ENCODE measurements at places on chromosomes 4 and X. TPM values are rescaled to one million over a fixed set of nuclear protein-coding genes. Genes with fewer than 3 reads are reported as not detected.

FATE1 gene
- not detected for total RNA-seq

- DNase-seq, result peak; percentile 88
These were observed 102.8 kb downstream of the CBR4 start for GRCh38 chr4:168907119-168907698.

DNA sequence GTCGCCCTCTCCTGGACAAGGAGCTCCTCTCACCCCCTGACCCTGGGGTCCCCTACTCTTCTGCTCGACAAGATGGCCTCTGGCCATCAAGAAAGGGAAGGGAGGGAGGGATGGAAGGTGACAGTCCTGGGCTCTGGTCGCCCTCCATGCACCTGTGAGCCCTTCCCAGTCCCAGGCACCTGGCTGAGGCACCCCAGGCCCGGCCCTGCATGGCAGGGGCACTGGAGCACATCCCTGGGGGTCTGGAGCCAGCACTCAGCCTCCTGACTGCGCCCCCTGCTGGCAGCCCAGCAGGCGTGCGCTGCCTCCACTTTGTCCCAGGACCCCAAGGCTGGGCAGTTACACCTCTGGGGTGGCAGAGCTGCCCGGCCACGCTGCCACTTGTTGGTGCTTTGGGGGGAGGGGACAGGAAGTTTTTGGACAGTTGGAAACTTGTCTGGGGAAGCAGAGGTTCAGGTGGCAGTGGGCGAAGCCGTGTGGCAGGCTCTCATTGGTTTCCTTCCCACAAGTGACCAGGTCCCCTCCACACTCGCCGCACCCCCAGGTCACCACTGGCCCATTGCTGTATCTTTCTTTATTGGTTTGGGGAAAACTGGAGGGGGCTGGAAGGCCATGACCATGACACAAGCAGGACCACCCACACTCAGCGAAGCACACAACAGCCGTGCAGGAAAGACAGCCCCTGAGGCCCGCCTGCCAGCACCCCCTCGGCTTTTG lies 4.3 kb downstream of the PNCK start:
- no peak for DNase-seq

- DNase-seq, result no peak
These were observed 30.3 kb upstream of the SLC2A9 start for GRCh38 chr4:10051517-10052135.

DNA sequence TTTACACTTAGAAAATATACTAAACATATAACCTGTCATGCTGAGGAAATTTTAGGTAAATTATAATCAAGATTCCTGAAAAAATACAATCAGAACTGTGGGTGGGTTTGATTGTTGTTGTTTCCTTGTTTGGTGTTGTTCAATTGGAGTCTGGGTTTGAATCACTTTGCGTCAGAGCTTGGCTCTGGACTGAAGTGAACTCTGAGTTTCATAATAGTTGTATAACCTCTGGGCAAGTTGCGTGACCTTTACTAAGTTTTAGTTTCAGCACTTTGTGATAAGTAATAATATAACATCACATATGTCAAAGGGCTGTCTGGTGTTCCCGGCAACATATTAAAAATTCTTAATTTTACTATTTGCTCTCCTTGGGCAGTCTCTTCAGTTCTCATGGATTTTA lies 758.1 kb downstream of the RAPGEF2 start:
- DNase-seq, result no peak

- peak; percentile 53 for DNase-seq
These were observed 67.0 kb downstream of the SEL1L3 start for GRCh38 chr4:25795566-25796454.

FAM47A gene
- not detected for total RNA-seq

MAOB gene
- not detected for total RNA-seq

DNA sequence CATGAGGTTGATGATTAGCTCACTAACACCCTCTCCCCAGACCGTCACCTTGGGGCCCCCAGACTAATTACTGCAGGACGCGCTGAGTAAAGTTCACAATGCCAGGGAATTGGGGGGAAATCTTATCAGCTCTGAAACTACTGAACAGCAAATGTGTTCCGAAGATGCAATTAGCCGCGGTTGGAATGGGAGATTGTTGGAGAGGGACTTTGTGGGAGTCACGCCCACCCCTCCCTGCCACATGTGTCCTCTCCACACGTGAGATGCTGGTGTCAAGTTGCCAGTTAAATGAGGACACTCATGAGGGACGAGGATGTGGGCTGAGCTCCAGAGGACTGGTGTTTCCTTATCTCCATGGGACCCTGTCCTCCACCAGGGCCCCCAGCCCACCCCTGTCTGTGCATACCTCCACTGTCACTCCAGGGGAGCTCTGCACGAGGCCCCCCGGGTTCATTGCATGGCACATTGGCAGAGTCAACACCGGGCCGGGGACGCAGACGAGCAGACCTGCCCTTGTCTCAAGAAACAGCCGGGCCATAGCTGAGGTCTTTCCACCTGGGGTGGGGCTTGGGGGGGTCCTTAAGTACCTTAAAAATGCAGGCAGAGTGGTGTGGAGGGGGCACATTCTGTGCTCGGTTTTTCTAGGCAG lies 175.4 kb upstream of the PSAPL1 start:
- DNase-seq, result no peak

TMSB15B gene
- 7.8 TPM for total RNA-seq

- DNase-seq, result no peak
These were observed 288.7 kb downstream of the CAMK2D start for GRCh38 chr4:113472864-113473263.

GRCh38 chr4:97942951-97943350 lies 200.3 kb downstream of the STPG2 start:
- DNase-seq, result no peak

UNC5C gene
- total RNA-seq, result 0.48 TPM

DNA sequence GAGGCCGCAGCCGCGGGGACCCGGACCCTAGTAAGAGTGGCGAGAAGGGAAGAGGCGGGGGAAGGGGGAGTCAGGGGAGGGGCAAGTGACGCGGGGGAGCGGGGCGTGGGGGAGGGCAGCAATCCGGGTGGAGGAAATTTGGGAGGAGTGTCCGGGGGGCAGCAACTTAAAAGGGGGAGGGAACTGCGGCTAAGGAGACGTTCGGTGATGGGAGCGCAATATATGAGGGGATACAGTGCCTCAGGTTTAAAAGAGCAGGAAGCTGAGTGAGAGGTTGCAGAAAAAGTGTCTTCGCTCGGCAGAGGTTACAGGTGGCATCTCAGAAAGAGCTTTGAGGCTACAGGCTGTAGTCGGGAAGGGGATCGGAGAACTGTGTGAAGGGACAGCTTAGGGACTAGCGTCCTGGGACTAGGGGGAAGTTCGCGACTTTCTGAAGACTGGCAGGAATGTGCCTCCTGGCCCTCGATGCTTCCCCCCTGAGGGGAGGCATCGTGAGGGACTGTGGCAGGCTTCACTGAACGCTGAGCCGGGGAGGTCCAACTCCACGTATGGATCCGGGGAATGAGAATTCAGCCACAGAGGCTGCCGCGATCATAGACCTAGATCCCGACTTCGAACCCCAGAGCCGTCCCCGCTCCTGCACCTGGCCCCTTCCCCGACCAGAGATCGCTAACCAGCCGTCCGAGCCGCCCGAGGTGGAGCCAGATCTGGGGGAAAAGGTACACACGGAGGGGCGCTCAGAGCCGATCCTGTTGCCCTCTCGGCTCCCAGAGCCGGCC lies 519 bp downstream of the FOXO4 start:
- peak; percentile 58 for DNase-seq

GRCh38 chr4:149322203-149322602 lies 493.4 kb downstream of the IQCM start:
- DNase-seq, result no peak

GRCh38 chr4:147594107-147594506 lies 23.1 kb upstream of the TMEM184C start:
- DNase-seq, result no peak

- DNase-seq, result no peak
These were observed 482.8 kb upstream of the HTR2C start for GRCh38 chrX:114101081-114101480.

DNA sequence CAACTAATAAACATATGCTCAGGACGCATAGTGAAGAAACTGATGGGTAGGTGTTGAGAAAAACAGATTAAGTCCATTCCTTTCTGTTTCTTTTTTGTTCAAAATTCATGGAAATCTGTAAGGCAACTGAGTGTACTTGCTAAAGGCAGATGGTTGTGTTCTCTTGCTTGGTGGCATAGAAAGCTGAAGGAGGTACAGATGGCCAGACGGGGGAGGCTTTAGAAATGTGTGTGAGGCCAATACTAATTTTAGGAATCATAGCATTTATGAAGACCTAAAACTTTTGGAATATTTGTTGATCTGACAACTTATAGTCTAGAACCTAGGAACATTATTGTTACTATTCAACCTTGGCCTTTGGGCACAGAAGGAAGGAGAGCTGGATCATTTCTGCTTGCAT lies 56.8 kb upstream of the EMCN start:
- DNase-seq, result no peak

DNA sequence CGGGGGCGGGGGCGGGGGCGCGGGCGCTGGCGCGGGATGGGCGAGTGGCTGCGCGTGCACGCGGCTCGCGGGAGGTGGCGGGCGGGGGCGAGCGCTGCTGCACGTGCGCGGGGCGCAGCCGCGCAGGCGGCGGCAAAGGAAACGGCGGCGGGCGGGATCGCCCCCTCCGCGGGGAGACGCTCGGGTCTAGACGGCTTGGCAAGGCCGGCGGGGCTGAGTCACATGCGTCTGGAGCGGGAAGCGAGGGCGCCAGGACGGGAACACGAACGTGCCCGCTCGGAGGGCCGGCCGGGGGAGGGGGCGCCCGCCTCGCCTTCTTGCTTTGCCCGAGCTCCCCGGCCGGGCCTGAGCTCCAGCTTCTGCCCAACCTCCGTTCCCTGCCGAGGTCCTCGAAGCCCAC lies 4.3 kb upstream of the HAUS7 start:
- DNase-seq, result no peak
